ENCODE measurements at places on chromosomes 6 and 20.

GRCh38 chr6:140909156-140909555 lies 1223.6 kb upstream of the GJE1 start:
- no peak for DNase-seq

GRCh38 chr6:136250686-136251008 lies 536 bp upstream of the MTFR2 start:
- peak; percentile 41 for DNase-seq

DNA sequence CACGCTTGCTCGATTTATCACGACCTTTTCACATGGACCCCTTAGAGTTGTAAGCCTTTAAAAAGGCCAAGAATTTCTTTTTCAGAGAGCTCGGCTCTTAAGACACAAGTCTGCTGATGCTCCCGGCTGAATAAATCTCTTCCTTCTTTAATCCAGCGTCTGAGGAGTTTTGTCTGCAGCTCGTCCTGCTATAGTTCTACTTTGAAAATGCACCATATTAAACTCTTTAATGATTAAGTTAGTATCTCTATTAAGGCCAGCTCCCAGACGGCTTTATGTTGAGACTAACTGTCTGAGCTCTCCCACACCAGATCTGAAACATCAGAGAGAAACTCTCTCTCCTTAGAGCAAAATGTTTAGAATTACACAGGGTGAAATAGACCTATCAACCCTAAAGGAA lies 18.0 kb upstream of the GSTA3 start:
- DNase-seq: no peak

GRCh38 chr6:137043710-137044365 lies 927 bp downstream of the IL20RA start:
- DNase-seq: no peak

GRCh38 chr6:47862731-47863130 lies 80.9 kb downstream of the OPN5 start:
- no peak for DNase-seq

- no peak for DNase-seq
These were observed 567 bp downstream of the ADTRP start for GRCh38 chr6:11778036-11778435.

GRCh38 chr6:1591926-1592325 lies 17.8 kb upstream of the FOXC1 start:
- no peak for DNase-seq
